ENCODE measurements at places on chromosomes 2 and 18.

GRCh38 chr18:76660571-76661192, 161.7 kb upstream of the ZNF236 start:
- DNase-seq = no peak

- no peak for DNase-seq
Measured at GRCh38 chr18:51649796-51650195, 452.3 kb upstream of the MEX3C start.

DNA sequence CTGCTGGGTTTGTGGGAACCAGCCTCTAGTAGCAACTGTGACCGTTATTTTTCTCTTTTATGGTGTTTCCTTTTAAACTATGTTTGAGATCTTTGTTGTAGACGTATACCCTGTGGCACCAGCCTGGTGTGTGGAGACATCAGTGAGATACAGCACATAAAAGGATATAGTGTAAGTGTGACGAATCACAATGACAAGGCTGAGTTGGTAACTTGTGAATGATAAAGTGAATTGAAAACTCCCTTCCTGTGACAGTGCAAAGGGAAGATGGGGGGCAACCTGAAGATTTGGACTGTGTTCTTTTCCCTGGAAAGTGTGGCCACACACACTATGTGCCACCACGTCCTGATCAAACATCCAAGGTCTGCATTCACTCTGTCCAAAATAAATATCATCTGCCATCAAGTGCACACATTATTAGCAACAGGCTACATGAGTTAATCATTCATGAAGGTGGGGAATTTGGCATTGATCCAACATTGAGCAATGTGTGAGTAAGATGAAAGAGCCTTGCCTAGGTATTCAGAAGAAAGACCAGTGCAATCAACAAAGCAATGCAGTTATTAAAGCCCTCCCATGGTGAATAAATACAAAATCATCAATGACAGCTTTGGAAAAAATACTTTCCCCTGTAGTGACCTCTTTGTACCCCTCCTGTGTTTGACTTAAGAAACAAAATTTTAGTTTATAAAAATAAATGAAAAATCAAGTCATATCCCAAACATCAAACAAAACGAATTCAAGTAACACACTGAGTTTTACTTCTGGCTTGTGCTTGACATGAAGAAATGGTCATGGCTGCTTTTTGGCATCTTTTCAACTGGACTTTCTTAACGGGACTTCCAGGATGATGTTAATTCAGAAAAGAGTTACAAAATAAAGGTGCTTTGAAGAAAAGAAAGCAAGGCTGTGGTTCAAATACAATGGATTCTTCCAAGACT, 1280.5 kb upstream of the ZEB2 start:
- no peak for DNase-seq

- DNase-seq = no peak
Measured at GRCh38 chr2:15737314-15738224, 145.9 kb downstream of the DDX1 start.

GRCh38 chr2:134852518-134852917, 14.1 kb downstream of the ACMSD start:
- DNase-seq = no peak

Data from endothelial cell (in vitro differentiated cells).